ENCODE measurements at places on chromosomes 1 and 21.

DNA sequence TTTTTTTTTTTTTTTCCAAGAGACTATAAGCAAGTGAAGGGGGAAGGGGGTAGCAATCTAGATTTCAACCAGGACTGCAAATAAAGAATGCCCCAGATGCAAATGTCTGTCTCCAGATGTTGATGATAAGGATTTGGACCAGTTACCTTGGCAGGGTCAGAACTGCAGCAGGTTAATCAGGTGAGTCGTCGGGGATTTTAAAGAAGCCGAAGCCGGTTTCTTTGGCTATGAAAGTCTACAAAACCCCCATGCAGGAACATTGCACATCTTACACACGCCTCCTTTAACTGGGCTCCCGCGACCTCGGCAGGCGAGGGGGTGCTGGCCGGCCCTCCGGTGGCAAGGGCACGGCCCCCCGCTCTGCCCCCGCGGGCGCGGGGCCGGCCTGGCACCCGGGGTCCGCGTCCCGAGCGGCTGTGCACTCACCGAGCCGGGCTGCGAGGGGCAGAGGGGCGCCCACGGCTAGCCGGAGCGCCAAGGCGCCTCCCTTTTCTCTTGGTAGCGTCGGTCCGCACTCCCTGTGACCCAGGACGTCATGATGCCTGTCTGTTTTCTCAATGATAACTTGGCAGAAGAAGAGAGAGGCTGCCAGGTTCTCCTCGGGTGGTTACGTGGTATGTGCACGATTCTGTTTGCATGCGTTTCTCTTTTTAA lies 366.3 kb upstream of the ESRRG start:
- peak; percentile 3 for DNase-seq

DNA sequence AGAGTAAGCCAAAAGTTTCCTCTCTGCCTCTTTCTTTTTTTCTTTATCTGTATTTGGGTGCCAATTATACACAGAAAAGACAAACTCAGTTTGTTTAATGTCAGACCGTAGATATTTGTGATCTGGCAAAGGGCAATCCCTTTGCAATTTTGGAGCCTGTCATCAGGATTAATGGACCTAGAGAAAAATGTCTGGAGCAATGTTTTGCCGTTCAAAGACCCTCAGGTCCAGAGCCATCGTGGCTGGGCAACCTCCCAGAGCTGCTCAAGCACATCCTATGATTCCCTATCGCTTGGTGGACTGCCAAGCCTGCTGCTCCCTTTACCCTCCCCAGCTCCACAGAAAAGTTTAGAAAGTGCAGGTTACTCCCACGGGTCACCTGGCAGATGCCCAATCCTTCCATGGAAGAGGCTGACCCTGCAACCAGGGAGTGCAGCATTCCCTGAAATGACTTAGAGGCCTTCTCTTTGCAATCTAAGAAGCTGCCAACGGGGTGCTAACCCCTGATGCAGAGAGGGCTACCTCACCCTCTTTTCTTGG lies 112.5 kb upstream of the NGF start:
- no peak for DNase-seq

DNA sequence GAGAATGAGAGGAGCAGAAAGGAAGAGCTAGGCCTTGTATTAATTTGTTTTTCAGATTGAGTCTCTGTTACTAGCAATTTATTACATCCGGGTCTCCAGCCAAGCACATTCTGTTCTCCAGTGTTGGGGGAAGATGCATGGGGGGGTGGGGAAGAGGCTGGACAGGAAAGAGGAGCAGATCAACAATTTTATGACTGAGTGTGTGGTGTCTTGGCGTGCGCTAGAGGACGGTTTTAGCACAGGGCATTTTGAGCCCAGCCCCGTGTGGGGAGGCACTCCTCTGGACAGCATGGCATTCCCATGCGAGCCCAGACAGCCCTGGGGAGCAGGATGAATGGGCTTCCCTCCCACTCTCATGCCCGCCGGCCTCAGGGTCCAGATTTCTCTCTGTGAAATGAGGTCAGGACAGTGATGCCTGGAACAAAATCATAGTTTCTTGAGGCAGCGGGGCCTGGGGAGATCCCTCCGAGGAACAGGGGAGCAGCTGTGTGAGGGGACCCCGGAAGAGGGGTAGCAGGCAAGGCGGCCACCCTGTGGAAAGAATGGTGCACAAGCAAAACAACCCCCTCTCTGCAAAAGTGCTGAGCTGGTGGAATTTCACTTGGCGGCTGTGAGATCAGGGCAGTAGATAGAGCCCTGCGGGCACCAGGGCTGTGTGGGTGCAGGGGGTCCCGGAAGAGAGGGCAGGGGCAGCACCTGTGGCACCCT lies 16.3 kb downstream of the SOX13 start:
- DNase-seq = no peak

DNA sequence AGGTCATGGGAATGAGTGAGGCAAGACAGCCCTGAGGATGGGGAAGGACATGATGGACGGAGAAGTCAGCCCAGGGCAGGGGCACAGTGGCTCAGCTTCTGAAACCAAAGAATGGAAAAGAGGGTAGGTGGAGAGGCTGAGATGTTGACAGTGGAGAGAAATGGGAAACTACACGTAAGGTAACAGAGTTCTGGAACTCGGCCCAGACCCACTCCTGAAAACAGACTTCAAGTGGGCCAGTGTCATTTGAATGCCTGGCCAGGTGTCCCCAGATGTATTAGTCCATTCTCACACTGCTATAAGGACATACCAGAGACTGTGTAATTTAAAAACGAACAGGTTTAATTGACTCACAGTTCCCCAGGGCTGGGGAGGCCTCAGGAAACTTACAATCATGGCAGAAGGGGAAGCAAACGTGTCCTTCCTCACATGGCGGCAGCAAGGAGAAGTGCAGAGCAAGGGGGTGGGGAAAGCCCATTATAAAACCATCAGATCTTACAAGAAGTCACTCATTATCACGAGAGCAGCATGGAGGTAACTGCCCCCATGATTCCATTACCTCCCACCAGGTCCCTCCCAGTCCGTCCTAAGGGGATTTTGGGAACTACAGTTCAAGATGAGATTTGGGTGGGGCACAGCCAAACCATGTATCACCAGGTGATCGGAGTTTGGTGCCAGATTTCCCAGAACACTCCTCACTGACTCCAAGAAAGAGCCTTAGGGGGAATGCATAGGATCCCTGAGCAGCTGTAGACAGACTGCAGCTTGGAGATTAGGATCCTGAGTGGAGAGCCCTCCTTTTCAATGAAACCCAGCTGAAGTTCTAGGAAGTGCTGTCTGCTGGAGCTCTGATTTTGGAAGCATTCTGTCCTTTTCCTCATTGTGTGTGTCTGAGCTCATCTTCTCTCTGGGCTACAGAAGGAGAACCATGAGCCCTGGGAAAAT lies 40.3 kb downstream of the FHAD1 start:
- DNase-seq = no peak

DNA sequence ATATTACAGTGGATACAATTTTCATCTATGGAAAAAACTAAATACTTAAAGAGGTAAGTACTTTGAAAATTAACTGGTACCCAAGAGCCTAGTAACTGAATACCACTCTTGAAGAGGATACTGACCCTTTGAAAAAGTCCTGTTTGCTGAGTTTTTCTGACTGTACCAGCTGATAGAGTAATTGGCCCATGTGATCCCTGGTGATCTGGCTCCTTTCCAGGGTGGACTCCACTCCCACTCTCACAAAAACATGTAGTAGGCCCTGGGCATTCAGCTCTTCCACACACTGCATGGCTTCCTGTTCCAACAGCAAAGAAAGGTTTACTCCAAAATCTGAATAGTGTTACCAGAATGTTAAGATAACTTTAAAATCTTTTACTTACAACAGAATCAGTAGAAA lies 53.6 kb upstream of the HP1BP3 start:
- no peak for DNase-seq

GRCh38 chr1:47819574-47819888 lies 177.7 kb downstream of the TRABD2B start:
- DNase-seq = no peak

Measured in GM12891 (cell line).